Activated gamma-delta T cell treated with anti-CD3 and anti-CD28 coated beads, Interleukin-2, amount 50 U/mL, for 16 hours (primary cell): ENCODE measurements at places on chromosomes 7 and 10.

DNA sequence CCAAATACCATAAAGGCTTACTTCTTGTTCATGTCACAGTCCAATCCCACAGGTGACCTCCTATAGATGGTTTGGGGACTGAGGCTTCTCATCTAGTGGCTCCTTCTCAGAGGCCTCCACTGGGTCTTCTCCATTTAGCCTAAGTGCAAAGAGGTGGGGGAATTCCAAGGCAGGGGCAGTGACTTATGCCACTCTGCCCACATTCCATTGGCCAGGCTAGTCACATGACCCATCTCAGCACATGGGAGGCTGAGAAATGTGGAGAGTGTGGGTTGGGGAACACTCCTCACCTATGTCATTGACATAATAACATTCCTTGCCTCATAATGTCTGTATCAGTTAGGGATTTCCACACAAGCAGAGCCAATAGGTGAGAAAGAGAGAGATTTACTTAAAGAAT lies 104.3 kb upstream of the PLXNA4 start:
- no peak for DNase-seq

- DNase-seq: no peak
Measured at GRCh38 chr7:88169717-88170320, 50.0 kb downstream of the SRI start.

GRCh38 chr7:96973986-96974385 lies 31.4 kb upstream of the DLX6 start:
- no peak for DNase-seq

GRCh38 chr10:52111101-52111891 lies 202.8 kb upstream of the DKK1 start:
- DNase-seq: no peak

DNA sequence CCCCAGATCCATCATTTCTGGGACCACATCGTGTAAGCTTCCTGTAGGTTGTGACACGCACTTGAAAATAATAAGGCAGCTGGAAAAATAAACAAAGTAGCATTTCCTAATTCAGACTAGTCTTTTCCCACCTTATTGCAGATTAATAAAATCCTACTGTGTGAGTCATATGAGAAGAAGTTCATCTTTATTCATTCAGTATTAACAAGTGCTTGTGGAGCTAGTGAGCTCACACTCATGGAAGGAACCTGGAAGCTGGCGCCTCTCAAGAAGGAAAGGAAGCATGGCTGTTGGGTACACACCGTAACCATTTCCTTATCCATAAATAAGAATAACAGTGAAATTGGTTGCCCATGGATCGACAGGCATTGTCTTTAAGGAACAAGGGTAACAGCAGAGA lies 152.6 kb upstream of the PFKP start:
- DNase-seq: no peak

GRCh38 chr10:74836877-74837276 lies 10.5 kb downstream of the KAT6B start:
- DNase-seq: no peak

DNA sequence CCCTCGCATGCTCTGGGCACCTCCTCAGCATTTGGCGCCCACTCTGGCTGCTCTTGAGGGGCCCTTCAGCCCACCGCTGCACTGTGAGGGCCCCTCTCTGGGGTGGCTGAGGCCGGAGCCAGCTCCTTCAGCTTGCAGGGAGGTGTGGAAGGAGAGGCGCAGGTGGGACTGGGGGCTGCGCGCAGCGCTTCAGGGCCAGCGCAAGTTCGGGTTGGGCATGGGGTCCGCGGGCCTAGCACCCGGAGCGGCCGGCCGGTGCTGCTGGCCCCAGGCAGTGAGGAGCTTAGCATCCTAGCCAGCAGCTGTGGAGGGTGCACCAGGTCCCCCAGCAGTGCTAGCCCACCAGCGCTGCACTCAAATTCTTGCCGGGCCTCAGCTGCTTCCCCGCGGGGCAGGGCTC lies 305.6 kb upstream of the ANKRD30A start:
- no peak for DNase-seq

GRCh38 chr10:17805921-17806577 lies 3.1 kb upstream of the MRC1 start:
- DNase-seq: no peak

- no peak for DNase-seq
Measured at GRCh38 chr7:120064565-120064964, 208.4 kb upstream of the KCND2 start.

DNA sequence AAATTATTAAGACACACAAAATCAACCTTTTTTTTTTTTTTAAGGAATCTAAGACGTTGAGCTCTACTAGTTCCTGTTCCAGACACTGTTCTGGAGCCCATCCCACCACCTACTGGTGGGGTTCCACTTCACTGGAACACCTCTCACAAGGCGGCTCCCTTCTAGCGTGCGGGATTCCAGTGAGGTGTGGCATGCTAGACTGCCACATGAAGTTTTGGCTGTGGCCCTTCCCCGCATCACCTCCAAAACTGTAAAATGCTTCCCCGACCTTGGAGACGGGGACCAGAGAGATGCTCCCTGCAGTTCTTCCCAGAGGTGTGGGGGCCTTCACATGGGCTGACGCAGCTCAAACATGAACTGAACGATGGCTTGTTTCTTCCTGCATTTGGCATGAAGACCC lies 12.6 kb downstream of the FAM53B start:
- no peak for DNase-seq

- DNase-seq: no peak
Measured at GRCh38 chr10:104809288-104810090, 168.4 kb downstream of the SORCS3 start.

- no peak for DNase-seq
Measured at GRCh38 chr7:105621617-105622016, 40.3 kb upstream of the EFCAB10 start.

- DNase-seq: no peak
Measured at GRCh38 chr10:118458957-118459641, 117.0 kb upstream of the FAM204A start.

- DNase-seq: no peak
Measured at GRCh38 chr10:86167121-86167761, 199.4 kb downstream of the GRID1 start.
